SJCRH30 (cell line): ENCODE measurements at places on chromosomes 16 and 17. TPM values are rescaled to one million over a fixed set of nuclear protein-coding genes. Genes with fewer than 3 reads are reported as not detected.

Gene SYNGR3
- total RNA-seq, result 0.73 and 0.81 TPM in 2 replicates

Gene C17orf107
- total RNA-seq, result 0.16 and 0.20 TPM in 2 replicates

Gene OTOP2
- total RNA-seq, result not detected in 2 replicates

Gene IGF2BP1
- total RNA-seq, result 114 TPM in 2 replicates

Gene UQCRC2
- total RNA-seq, result 166 and 169 TPM in 2 replicates

Gene CACNA1G
- total RNA-seq, result 3.5 and 4.2 TPM in 2 replicates

Gene TPPP3
- total RNA-seq, result 34.6 and 38.3 TPM in 2 replicates

Gene ITGAD
- not detected in 2 replicates for total RNA-seq

Gene ZPBP2
- total RNA-seq, result not detected in 2 replicates

Gene TMED6
- total RNA-seq, result not detected in 2 replicates

Gene KRT14
- total RNA-seq, result not detected in 2 replicates

Gene SOST
- not detected in 2 replicates for total RNA-seq

Gene PLD6
- total RNA-seq, result 26.0 and 26.2 TPM in 2 replicates

Gene SLC22A31
- 0.18 TPM in 1 of 2 replicates, not detected in the other for total RNA-seq

Gene MARVELD3
- 0.22 and 0.23 TPM in 2 replicates for total RNA-seq

Gene IKZF3
- not detected in 2 replicates for total RNA-seq

Gene C17orf50
- total RNA-seq, result not detected in 2 replicates

Gene CCL5
- total RNA-seq, result not detected in 2 replicates

Gene GP2
- total RNA-seq, result not detected in 2 replicates

Gene C1QL1
- 0.08 and 0.10 TPM in 2 replicates for total RNA-seq

Gene ARL5C
- not detected in 2 replicates for total RNA-seq

Gene TEKT5
- total RNA-seq, result 0.12 TPM in 1 of 2 replicates, not detected in the other

Gene ORMDL3
- 27.5 and 27.8 TPM in 2 replicates for total RNA-seq

Gene IRX3
- total RNA-seq, result 14.1 and 18.2 TPM in 2 replicates

Gene ABCC12
- not detected in 2 replicates for total RNA-seq

Gene KRT24
- not detected in 2 replicates for total RNA-seq

Gene IL34
- 0.61 and 0.75 TPM in 2 replicates for total RNA-seq

Gene CCDC40
- total RNA-seq, result 8.8 and 11.3 TPM in 2 replicates

Gene PRDM7
- total RNA-seq, result not detected in 2 replicates

Gene PRAC1
- not detected in 2 replicates for total RNA-seq

Gene NUP93
- total RNA-seq, result 194 and 201 TPM in 2 replicates

Gene CFAP119
- total RNA-seq, result 4.1 and 4.2 TPM in 2 replicates

Gene XYLT2
- 17.9 and 18.5 TPM in 2 replicates for total RNA-seq

Gene B3GNT9
- 13.1 and 14.6 TPM in 2 replicates for total RNA-seq

Gene LITAFD
- total RNA-seq, result not detected in 2 replicates

Gene OR1D5
- not detected in 2 replicates for total RNA-seq

Gene KIF18B
- 31.0 and 36.3 TPM in 2 replicates for total RNA-seq

Gene CD300LG
- not detected in 2 replicates for total RNA-seq

Gene IRX5
- total RNA-seq, result 8.3 and 11.4 TPM in 2 replicates

Gene ORAI3
- total RNA-seq, result 4.0 and 7.0 TPM in 2 replicates

Gene DDX42
- 64.5 and 78.7 TPM in 2 replicates for total RNA-seq

Gene DNASE1L2
- total RNA-seq, result 0.96 and 1.7 TPM in 2 replicates

Gene PERCC1
- 111 and 114 TPM in 2 replicates for total RNA-seq

Gene CDRT15
- 0.36 and 0.66 TPM in 2 replicates for total RNA-seq

Gene HOXB3
- 7.4 and 8.8 TPM in 2 replicates for total RNA-seq

Gene KRT16
- 0.08 TPM in 1 of 2 replicates, not detected in the other for total RNA-seq

Gene RND2
- total RNA-seq, result 0.68 and 0.79 TPM in 2 replicates

Gene C17orf78
- not detected in 2 replicates for total RNA-seq

Gene SSTR5
- 3.7 and 4.5 TPM in 2 replicates for total RNA-seq

Gene HOXB9
- 2.5 and 4.0 TPM in 2 replicates for total RNA-seq

Gene CD300E
- 0.22 TPM in 1 of 2 replicates, not detected in the other for total RNA-seq

Gene CA5A
- total RNA-seq, result not detected in 2 replicates

Gene CTF1
- 1.3 and 1.4 TPM in 2 replicates for total RNA-seq

Gene SLC12A3
- not detected in 2 replicates for total RNA-seq
